ENCODE measurements at places on chromosomes 7 and 10.

DNA sequence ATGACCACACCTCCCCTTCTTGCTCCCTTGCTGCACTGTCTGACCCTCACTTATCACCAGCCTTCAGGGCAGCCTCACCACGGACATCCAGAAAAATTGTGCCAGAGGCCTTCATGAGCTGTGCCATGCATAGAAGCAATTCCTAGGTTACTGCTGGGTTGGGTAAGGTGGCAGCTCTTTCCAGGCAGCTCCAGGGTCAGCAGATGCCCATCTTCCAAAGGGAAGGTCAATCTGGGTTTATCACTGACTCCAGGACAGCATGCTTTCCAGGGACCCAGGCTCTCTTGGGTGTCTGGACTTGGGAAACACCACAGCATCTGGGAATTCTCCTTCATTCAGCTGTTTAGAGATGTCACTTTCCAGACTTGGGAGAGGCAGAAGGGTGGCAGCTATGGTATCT lies 188.9 kb upstream of the CXCL12 start:
- DNase-seq: no peak

DNA sequence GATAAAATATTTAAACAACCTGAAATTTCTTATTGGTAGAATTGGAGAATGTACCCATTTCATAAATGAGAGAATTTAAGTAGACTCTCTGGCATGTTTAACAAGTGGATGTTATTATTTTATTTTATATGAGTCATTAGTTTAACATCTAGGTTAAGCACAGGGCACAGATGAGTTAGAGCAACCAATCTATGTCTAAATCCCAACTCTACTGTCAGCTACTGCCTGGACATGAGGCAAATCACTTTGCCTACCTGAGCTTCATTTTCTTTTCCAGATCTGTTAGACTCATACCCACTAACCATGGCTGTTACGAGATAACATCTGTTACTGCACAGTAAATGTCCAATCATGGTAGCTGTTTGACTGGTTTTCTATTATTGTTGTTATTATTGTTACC lies 251.1 kb downstream of the INHBA start:
- DNase-seq: peak; percentile 62

DNA sequence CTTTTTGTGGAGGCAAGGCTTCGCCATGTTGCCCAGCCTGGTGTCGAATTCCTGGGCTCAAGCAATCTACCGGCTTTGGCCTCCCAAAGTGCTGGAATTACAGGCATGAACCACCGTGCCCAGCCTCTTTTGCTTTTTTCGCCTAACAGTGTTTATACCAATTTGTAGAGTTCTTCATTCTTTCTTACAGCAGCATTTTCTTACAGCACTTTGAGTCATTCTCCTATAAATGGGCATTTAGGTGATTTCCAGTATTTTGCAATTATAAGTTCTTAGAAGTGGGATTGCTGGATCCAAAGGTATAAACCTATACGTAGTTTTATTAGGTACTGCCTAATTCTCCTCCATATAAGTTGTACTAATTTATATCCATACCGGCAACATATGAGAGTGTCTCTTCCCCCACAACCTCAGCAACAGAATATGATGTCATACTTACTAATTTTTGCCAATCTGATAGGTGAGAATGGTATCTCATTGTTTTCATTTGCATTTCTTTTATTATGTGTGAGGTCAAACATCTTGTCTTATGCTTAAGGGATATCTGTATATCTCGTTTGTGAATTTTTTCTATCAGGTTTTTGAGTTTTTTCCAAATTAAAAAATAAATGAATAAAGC lies 39.1 kb downstream of the SUFU start:
- DNase-seq: peak; percentile 21

DNA sequence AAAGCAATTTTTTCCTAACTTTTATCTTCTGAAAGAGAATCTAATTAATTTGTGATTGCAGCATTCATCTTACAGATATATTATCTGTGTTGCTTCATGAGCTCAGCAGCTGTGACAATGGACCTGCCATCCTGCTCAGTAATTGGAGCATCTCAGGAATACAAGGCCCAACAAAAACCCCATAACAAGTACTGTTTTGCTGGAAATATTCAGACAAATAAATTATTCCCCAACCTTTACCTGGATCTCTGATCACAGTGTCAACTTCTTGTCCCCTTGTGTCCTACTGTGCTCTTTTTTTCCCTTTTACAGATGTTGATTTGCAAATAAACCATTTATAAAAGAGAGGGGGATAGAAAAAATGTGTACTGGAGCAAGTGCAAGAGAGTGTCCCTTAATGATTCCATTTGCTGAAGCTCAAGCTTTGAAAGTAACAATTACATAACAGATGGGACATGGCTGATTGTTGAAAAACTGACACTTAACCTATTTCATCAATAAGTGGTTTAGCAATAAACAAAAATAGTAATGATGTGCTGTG lies 1063.4 kb upstream of the GHITM start:
- no peak for DNase-seq

GRCh38 chr10:34528320-34528719 lies 286.8 kb downstream of the PARD3 start:
- DNase-seq: peak; percentile 93

DNA sequence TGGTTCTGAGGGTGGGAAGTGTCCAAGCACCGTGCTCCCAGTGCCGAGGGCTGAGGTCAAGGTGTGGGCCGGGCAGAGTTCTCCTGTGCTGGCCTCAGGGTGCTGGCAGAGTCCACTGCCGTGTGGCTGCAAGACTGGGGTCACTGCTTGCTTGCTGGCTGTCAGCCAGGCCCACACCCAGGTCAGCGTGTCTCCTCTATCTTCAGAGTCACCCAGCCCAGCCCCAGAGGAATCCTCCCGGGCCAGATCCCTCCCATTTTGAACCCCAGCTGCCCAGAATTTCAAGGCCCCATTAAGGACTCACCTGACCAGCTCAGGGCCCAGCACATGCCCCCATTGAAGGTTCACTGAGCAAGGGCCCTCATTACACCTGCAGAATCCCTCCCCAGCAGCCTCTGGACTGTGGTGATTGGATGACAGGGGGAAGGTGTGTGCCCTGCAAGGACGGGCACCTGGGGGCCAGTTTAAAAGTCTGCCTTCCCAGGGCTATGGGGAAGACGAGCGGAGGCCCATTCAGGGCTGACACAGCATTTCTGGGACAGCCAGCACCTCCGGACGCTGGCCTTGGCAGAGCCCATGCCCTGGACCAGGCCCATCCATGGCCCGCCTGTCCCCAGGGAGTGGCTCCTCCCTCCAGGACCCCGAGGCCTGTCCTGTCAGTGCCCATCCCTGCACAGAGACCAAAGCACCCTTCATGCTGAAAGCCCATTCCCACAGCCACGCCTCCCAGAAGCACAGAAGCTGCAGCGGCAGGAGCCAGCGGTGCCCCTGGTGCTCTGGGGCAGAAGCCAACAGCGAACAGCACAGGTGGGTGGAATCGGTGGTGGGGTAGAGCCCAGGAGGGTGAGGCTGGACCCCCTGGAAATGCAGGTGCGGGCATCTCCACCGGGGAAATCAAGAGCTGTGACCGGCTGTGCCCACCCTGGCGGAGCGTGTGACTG lies 45.1 kb upstream of the PPP2R2D start:
- no peak for DNase-seq

- no peak for DNase-seq
Observed at GRCh38 chr10:12960334-12960898, 41.1 kb downstream of the CCDC3 start.

- no peak for DNase-seq
Observed at GRCh38 chr7:24580283-24580946, 7.2 kb downstream of the PALS2 start.

GRCh38 chr10:61112771-61113170 lies 168.8 kb upstream of the RHOBTB1 start:
- DNase-seq: no peak

DNA sequence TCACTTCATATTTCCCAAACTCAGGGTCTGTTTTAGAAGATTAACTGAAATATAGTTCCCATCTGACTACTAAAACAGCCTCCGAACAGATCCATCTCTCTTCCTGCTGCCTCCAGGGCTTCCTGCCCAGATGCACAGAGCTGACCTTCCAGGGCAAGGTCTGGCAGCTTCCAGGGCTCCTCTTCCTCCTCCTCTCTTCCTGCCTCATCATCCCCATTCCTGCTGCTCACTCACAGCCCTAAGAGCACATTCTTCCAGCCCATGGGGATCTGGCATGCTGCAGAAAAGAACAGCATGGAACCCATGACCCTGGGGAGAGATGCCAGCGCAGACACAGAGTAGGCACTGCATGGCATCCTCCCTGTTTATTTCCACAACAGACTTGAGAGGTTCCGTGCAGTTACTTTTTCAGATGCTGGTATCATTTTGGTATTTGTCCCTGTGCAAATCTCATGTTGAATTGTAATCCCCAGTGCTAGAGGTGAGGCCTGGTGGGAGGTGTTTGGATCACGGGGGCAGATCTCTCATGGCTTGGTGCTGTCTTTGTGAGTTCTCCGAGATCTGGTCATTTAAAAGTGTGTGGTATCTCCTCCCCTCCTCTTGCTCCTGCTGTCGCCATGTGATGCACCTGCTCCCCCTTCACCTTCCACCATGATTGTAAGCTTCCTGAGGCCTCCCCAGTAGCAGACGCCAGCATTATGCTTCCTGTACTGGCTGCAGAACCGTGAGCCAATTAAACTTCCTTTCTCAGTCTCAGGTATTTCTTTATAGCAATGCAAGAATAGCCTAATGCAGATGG lies 4.4 kb downstream of the PKD1L1 start:
- DNase-seq: no peak

GRCh38 chr10:101087376-101087775 lies 25.6 kb downstream of the KAZALD1 start:
- DNase-seq: no peak

- DNase-seq: no peak
Observed at GRCh38 chr10:30348378-30348776, 701 bp downstream of the MTPAP start.

- peak; percentile 2 for DNase-seq
Observed at GRCh38 chr7:4931943-4932342, 27.0 kb downstream of the MMD2 start.

DNA sequence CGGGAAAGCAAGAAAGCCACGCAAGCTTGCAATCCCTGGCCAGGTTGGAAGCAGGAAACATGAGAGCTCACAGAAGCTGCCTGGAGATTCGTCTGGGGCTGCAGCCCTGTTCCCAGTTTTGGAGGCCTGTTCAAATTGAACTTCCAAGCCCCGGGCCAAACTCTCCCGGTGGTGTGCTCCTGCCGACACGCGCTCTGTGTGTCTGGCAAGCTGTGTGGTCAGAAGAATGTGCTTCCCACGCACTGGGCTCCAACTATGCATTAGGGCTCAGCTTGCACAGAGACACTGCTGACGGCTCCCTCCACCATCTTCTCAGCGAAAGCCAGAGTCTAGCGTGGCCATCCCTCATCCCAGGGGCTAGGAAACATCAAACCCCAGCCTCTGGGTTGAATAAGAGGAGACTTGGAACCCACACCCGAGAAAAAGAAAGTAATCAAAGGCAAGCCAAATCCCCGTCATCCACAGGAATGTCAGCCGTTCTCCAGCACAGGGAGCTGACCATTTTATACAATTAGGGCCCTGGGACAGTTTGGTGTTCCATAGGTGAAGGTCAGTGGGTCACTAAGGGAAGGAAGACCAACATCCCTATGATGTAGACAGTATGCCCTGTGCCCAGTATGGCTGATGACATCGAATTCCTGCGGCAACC lies 107.2 kb downstream of the FGFR2 start:
- peak; percentile 32 for DNase-seq

DNA sequence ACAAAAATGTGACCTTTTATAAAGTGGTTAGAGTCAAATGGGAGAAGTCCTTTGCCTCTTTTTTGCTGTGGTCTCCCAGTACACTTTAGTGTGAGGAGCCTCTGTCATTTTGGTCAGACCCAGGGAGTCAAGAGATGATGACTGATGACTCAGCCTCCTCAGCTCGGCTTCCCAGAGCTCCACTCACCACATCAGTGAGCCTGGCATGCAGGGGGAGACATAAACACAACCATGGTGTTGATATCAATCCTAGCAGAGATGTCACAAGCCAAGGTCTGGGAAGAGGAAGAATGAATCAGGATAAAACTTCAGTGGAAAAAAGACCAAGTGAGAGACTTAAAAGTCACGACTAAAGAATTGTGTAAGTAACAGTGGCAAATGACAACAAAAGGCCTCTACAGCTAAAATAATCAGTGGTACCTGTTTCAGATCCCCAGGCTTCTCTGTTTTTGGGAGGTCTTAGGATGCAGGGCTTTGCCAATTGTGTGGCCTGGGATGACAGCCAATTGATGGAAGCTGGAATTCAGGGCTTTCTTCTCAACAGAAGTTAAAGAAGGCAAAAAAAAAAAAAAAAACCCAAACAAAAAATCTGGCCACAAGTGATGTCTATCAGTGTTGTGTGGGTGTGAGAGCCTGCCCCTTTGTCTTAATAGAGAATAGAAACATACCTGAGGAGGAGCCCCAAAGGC lies 50.2 kb downstream of the TFAM start:
- peak; percentile 99 for DNase-seq

- peak; percentile 75 for DNase-seq
Observed at GRCh38 chr10:90947030-90947960, 26.4 kb upstream of the ANKRD1 start.

DNA sequence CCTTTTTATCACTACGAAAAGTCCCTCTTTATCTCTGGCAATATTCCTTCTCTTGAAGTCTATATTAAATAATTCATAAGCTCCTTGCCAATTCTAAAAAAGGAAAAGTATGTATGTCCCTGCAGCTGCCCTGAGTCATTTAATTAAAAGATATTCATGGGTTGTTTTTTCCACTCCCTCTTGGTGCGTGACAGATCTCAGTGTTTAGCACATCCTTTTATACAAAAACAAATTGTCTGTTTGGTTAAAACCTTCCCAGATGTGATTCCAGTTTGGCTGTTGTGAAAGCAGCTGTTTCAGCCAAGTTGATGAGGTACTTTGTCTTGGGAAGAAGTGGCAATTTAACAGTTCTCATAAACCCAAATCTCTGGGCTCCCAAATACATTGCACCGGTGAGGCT lies 33.8 kb upstream of the PRLHR start:
- peak; percentile 66 for DNase-seq

GRCh38 chr10:987870-988666 lies at the start of gene GTPBP4:
TSS of gene GTPBP4 (plus strand) at chr10:988434. CDS start at chr10:988480, 46 bp downstream.
- peak; percentile 98 for DNase-seq

DNA sequence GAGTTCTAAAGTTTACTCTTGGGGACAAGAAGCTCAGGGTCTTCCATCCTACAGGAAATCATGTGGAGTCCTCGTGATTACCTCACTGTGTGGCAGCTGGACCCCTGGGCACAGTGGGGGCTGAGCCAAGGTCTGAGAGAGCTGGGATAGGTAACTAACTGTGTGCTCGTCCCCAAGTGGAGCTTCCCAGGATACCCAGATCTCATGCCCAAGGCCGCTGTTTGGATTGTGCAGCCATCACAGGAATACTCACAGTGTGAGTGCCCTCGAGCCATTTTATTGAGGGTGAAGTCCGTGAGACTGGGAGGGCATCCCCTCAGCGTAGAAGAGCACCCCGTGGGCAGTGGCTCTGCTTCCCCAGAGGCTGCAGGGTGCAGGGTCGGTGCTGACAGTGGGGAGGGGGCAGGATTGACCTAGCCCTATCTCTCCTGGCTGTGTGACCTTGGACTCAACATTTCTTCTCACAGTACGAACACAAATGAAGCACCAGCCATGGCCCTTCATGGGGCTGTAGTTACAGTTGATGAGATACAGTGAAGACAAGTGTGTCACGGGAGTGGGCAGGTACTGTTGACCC lies 69.6 kb upstream of the LEP start:
- no peak for DNase-seq
